ENCODE measurements at places on chromosomes 3 and 15.

DNA sequence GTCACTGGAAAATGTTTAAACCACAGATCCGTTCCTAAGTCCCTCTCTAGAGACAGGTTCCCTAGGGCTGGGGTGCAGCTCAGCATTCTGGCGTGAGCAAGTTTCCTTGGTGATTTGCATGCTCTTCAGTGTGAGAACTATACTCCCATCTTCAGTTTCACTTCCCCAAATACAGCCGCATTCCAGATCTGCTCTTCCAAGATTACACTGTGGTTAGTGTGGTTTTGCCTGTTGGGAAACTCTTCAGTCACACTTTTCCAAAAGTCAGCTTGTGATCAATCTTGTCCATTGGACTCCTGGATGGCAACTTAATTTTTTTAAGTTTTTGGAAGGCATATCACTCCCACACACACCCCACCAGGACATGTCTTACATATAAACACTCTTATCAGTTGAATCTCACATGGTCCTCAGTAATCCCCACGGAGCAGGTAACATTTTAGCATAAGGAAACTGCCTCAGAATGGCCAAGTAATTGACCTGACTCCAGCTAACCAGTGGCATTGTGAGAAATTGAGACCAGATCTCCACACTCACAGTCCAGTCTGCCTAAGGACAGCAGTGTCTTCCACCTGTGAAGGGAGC, 33.5 kb upstream of the PTPN23 start:
- DNase-seq, result no peak

- DNase-seq, result no peak
Measured at GRCh38 chr3:148150141-148150540, 547.6 kb upstream of the AGTR1 start.

DNA sequence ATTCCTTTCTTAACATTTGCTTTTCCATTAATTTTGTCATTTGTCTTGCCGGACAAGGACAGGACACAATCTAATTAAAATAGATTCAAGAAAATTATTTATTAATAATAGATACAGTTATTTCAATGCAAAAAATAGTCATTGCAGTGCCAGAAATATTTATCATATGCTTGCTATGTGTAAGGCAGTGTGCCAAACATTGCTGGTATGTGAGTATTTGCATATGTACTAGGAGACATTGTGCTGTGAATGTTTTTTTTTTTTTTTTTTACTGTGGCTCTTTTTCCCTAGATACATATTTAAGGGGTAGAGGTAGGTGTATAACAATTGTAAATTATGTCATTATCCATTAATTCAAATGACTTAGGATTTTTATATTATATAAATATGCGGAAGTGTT, 23.3 kb downstream of the SPRED1 start:
- no peak for DNase-seq

DNA sequence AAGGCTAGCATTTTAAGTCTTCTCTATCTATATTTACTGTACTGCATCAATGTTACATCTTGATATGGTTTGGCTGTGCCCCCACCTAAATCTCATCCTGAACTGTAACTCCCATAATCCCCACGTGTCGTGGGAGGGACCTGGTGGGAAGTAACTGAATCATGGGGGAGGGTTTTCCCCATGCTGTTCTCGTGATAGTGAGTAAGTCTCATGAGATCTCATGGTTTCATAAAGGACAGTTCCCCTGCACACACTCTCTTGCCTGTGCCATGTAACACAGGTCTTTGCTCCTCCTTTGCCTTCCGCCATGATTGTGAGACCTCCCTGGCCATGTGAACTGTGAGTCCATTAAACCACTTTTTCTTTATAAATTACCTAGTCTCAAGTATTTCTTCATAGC, 161.5 kb downstream of the TBC1D5 start:
- no peak for DNase-seq

DNA sequence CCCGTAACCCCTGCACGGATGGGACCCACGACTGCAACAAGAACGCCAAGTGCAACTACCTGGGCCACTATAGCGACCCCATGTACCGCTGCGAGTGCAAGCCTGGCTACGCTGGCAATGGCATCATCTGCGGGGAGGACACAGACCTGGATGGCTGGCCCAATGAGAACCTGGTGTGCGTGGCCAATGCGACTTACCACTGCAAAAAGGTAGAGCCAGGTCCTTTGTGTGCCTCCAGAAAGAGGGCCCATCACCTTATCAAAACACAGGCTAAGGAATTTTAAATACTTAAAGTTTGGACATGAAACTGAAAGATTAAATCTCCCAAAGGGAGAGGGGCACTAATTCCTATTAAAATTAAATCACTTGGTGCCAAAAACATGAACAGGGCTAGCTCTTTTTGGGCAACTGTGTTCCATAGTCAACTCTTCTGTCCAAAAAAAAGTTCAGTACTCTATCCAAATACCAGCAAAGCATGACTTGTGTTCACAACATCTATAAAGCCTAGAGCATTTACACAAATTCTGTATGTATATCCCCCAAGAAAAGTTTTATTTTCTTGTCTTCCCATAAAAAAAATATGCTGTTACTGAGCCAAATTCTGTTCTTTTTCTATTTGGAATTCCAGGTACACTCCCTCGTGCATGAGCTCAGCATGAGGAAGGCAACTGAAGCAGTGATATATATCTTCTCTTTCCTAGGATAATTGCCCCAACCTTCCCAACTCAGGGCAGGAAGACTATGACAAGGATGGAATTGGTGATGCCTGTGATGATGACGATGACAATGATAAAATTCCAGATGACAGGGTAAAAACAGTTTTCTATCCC, 9.2 kb downstream of the THBS1 start:
- no peak for DNase-seq

GRCh38 chr15:58252586-58253323, 114.6 kb downstream of the AQP9 start:
- no peak for DNase-seq

- no peak for DNase-seq
Measured at GRCh38 chr3:128278130-128278529, 124.8 kb downstream of the EEFSEC start.

All from activated naive CD4-positive, alpha-beta T cell treated with Interleukin-2 at 50 U/mL for 16 hours (primary cell).